ENCODE measurements at places on chromosomes 4 and X. TPM values are rescaled to one million over a fixed set of nuclear protein-coding genes. Genes with fewer than 3 reads are reported as not detected.

Gene FAM184B
- total RNA-seq, result not detected

Gene SPANXA1
- not detected for total RNA-seq

Gene TRIM60
- total RNA-seq, result not detected

GRCh38 chrX:104419211-104419610 is 146.8 kb upstream of the IL1RAPL2 start:
- no peak for DNase-seq

- DNase-seq, result no peak
These were observed 27.8 kb upstream of the TMPRSS11D start for GRCh38 chr4:67911638-67912037.

DNA sequence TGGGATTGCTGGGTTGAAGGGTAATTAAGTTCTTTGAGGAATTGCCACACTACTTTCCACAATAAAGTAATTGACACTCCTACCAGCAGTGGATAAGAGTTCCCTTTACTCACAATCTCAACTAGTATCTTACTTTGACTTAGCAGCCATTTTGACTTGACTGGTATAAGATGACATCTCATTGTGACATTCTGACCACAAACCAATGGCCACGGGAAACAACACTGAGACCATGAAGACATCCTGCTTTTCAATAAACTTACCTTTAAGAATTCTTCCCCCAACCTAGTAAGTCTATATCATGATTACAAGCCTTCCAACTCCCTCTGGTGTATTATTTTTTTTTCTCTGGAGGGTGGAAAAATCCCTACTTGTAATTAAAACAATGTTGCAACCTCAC is 66.9 kb upstream of the WDR1 start:
- DNase-seq, result peak; percentile 16

- DNase-seq, result no peak
These were observed 594 bp upstream of the STAG2 start for GRCh38 chrX:123960956-123961267.

- no peak for DNase-seq
These were observed 36.1 kb downstream of the EVC start for GRCh38 chr4:5746829-5747737.

Measured in activated T-helper 1 cell treated with anti-CD3 and anti-CD28 coated beads, Interleukin-12 subunit alpha, Interleukin-12 subunit beta, Interleukin-2, Interleukin-4 antibody, amounts not matched to agents 30 ng/mL and 10 ng/mL and 1 ng/mL, durations not matched to agents 14 hours and 24 hours and 36 hours (primary cell).